ENCODE measurements at places on chromosomes 4 and X.

DNA sequence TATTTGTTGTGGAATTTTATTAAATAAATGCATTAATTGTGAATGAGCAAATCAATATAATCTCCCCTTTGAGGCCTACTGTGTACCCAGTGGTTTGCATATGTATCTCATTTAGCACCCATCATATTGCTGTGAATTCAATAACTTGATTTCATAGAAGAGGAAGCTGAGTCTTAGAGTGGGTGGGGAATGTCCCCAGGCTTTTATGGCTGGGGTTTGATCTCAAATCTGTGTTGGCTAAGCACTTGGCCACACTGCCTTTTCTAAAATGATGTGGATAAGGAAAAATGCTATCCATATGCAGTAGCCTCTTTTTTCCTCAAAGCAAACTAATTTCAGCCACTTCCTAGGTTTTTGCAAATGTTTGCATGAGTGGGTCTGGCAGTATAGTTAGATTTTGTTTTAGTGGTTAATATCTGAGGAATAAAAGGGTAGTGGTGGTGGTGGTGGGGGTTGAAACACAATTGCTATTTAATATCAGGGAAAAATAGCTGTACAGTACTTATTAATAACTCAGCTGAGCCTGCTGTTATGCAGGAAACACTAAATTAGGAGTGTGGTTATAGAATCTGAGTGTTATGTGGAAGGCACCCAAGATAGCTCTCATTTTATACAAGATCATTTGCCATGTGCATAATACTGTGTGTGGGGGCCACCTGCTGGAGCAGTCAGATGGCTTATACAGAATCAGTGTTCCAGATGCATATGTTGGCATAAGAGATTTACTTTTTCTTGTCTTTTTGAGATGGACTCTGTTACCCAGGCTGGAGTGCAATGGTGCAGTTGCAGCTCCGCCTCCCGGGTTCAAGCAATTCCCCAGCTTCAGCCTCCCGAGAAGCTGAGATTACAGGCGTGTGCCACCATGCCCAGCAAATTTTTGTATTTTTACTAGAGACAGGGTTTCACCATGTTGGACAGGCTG is 108.0 kb downstream of the TMEM131L start:
- DNase-seq: peak; percentile 15

- peak; percentile 79 for DNase-seq
These were observed 45.2 kb downstream of the TRIM2 start for GRCh38 chr4:153249199-153250041.

DNA sequence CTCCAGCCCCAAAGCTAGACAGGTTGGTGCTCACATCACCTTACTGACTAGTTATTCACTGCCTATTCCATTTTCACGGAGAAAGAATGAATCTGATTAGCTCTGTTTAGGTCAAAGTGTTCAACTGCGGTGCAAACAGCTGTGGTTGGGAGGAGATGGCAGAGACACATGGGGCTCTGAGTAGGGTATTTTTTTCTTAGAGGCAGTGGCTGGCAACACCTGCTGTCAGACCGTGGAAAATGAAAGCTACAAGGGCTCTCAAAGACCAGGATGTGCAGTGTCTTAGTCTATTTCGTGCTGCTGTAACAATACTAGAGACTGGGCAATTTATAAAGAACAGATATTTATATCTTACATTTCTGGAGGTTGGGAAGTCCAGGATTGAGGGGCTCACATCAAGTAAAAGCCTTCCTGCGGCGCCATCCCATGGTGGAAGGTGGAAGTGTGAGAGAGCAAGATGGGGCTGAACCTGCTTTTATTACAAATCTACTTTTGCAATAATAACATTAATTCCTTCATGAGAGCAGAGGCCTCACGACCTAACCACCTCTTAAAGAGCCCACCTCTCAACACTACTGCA is 10.6 kb downstream of the NYX start:
- no peak for DNase-seq

- no peak for DNase-seq
These were observed at the start of gene FHDC1 for GRCh38 chr4:152935631-152936445. Gene FHDC1 (plus strand): TSS chr4:152936323. CDS start chr4:152943058, 6,735 bp downstream.

DNA sequence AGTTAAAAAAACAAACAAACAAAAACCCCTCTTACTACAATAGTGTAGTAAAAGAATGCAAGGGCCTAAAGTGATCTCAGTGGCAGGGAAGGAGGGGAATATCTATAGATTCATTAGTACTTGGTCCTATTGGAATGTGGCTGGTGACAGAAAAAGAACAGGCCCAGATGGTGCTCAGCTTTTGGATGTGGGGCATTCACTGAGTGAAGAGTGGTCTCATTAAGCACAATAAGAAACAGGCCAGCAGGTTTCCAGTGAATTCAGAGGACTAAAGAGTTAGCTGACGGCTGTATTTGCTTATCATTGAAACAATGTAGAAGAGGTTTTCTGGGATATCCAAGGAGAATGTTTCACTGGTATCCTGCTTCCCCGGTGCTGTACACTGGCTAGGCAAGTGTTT is 243.8 kb upstream of the HHIP start:
- DNase-seq: no peak

DNA sequence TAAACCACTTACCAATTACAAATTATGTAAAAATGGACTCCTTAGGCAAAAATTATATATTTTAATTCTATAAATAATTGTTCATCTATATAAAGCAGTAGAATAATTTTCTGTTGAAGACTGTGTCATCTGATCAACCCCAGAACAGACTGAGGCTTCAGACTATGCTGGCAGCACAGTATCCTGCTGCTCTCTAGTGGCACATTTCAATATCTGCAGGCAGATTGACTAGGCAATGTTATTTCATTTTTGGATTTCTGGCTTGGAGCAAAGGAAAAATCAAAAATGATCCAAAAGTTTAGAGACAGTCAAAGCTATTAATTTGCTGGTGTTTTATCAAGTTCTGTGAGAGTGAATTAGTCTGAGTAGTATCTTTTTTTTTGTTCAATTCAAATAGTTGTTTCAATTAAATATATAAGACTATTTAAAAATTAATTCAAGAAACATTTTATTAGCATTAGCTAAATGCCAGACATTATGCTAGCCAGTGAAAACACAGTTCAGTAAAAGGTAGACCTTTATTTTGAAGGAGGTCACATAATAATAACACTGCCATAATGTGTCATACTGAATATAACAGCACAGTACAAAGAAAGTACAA is 21.3 kb upstream of the SULT1E1 start:
- DNase-seq: peak; percentile 61

DNA sequence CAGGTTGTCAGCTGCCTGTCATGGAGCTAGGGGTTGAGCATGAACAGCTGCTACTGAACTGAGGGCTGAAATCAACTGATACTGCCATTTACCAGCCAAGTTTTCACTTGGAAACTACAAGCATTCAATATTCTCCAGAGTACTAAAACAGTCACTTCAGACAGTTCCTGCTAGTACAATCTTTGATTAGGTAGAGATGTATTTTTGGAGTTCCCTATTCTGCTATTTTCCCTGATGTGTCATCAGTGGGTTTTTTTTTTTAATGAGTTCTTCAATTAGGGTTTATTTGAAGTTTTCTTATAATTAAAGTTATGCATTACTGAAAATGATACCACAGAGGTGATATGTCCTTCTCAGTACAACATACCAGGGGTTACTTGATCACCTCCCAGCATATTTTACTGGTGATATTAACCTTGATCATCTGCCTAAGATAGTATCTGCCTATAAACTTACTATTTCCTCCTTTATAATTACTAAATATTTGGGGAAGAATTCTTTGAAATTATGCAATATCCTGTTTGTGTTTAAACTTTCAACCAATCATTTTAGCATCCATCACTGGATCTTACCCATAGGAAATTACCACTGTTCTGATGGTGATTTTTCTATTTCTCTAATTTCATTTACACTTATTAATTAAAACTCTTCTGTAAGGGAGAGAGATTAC is 13.6 kb downstream of the PDCL2 start:
- DNase-seq: peak; percentile 34

- no peak for DNase-seq
These were observed 4.1 kb upstream of the CSF2RA start for GRCh38 chrX:1264556-1264955.

- DNase-seq: no peak
These were observed 15.7 kb upstream of the H2AZ1 start for GRCh38 chr4:99965674-99966350.

DNA sequence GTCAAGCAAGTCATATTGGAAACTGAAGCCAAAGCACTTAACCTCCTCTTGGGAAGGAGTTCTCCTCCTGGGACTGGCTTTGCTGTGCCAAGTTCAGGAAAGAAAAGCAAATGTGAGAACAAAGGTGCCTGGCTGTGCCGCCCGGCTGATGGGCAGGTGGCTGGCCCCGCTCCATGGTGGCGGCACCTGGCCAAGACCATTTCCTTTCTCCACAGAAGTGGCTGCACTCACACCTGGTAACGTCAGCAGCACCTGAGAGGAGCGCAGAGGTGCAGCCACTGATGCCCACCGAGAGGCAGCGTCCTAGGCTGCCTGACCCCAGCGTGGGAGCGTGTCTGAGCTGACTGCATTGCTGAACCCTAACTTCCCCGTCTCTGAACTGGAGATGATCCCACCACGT is 54.3 kb downstream of the DCTD start:
- no peak for DNase-seq

- no peak for DNase-seq
These were observed 176.7 kb downstream of the SH3BGRL start for GRCh38 chrX:81378560-81378959.

DNA sequence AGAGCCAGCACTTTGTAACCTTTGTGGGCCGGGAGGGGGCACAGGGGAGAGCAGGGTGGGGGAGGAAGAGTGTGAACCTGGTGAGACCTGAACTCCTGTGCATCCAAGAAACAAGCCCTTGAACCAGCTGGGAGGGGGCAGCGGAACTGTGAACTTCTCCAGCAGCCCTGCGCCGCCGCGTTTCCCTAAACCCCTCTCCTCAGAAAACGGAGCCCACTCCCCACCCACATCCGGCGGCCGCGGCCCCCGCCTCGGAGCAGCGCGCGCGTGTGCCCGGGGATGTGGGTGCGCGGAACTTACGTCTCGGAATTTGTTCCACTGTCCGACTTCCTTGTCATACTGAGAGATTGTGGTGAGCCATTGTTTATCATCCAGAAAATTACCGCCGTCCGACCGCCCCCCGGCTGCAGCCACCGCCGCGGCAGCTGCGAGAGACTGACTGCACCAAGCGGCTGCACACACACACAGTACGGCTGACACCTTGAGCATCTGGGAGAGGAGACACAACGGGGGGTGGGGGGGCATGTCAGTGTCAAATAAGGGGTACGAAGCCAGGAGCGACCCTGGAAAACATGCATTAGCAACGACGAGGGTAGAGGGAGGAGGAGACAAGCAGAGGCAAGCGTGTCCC is 494 bp downstream of the SPOCK3 start:
- no peak for DNase-seq
